CD4-positive, alpha-beta T cell treated with Interleukin-6 at 100 ng/mL for 8 hours (primary cell): ENCODE measurements at places on chromosomes 3 and 15.

GRCh38 chr3:9009976-9010545 lies 46.8 kb upstream of the RAD18 start:
- no peak for DNase-seq

DNA sequence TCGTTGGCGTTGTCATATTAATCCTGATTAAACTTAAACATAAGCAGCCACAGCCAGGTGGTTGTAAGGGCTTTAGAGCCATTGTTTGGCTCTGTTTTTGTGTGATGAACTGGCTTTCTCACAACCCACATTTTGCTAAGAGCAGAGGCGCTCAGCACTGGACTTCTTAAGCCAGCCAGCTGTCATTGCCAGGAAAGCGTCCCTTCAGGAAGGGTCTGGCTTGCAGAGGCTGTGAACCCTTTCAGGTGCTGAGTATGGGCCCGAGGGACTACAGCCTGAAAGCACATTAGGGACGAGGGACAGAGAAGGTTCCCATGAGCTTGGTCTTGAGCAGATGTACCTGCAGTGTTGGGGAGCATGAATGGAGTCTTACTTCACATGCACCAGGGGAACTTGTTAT lies 112.3 kb downstream of the CHCHD6 start:
- no peak for DNase-seq

DNA sequence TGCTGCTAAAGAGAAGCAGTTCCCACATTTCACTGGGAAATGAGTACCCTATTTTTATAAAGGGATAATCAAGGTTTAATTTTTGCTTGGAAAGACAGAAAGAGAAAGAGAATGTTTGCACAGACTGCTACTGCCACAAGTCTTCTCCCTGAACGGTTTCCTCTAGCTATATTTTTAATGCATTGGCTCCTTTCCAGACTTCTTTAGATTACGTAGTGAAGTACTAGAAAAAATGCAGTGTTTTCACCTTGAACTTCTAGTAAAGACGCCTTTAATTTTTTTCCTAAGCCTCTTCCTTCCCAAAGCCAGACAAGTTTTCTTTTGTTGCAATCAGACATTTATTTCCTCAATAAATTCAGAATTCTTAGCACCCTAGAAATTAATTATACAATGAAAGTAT lies 248.3 kb upstream of the CCDC54 start:
- DNase-seq: no peak

GRCh38 chr15:48823237-48823636 lies 12.4 kb upstream of the CEP152 start:
- DNase-seq: no peak

- no peak for DNase-seq
Measured at GRCh38 chr15:93088981-93089726, at the start of gene RGMA. TSS of gene RGMA (minus strand) at chr15:93089211. CDS start at chr15:93088932, 279 bp downstream.

- DNase-seq: no peak
Measured at GRCh38 chr3:189683546-189684255, 52.5 kb downstream of the TP63 start.
